ENCODE measurements at places on chromosomes 3 and 15. TPM values are rescaled to one million over a fixed set of nuclear protein-coding genes. Genes with fewer than 3 reads are reported as not detected.

Gene TM4SF4
- total RNA-seq: not detected

Gene SOX2
- 5.4 TPM for total RNA-seq

Gene PRSS50
- not detected for total RNA-seq

Gene MORC1
- not detected for total RNA-seq

- no peak overlapping the region for H3K4me3 ChIP-seq
- no peak overlapping the region for H3K27ac ChIP-seq
- H3K36me3 ChIP-seq: no peaks in the 10 kb centered on the region
- no peak for DNase-seq
- H3K27me3 ChIP-seq: no peaks in the 10 kb centered on the region
Measured at GRCh38 chr3:107578091-107578490, 55.3 kb downstream of the BBX start.

DNA sequence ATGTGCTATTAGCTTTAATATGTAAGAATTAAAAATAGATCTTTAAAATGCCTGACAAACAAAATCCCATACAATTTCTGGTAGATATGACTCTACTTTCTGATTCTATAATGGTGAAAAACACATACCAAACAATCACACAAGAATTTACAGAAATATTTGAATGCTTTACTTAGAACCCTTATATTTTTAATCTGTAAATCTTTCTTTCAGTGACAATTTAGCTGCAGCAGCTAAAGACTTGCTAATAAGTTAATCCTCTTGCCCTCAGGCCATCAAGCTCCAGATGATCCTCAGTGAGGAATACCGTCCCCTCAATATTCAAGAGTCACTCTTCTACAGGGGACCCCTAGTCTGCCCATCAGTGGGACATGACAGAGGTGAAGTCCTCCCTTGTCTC is 55.6 kb downstream of the C3orf80 start:
- H3K27me3 ChIP-seq: no peaks in the 10 kb centered on the region
- H3K4me1 ChIP-seq: no peaks in the 10 kb centered on the region
- no peak overlapping the region for H3K27ac ChIP-seq
- no peak overlapping the region for H3K4me3 ChIP-seq
- DNase-seq: no peak

DNA sequence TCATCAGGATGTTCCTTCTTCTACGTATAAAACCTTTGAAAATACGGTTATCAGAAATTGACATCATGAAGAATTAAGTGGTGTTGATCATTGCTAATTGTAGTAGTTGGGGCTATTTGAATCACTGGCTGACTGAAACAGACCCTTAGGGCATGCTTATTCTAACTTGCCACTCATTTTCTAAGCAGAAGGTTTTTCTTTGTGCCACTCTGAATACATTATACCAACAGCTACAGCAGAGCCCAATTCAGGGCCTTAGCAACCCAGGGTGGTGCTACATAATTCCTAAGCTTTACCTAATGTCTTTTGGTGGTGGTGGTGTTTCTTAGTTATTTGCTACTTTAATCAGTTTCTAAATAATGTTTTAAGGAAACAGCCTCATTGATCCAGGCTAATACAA is 524.2 kb downstream of the NLGN1 start:
- H3K4me3 ChIP-seq: no peak overlapping the region
- no peaks in the 10 kb centered on the region for H3K36me3 ChIP-seq
- H3K4me1 ChIP-seq: no peaks in the 10 kb centered on the region
- no peak overlapping the region for H3K27ac ChIP-seq
- H3K27me3 ChIP-seq: no peaks in the 10 kb centered on the region

DNA sequence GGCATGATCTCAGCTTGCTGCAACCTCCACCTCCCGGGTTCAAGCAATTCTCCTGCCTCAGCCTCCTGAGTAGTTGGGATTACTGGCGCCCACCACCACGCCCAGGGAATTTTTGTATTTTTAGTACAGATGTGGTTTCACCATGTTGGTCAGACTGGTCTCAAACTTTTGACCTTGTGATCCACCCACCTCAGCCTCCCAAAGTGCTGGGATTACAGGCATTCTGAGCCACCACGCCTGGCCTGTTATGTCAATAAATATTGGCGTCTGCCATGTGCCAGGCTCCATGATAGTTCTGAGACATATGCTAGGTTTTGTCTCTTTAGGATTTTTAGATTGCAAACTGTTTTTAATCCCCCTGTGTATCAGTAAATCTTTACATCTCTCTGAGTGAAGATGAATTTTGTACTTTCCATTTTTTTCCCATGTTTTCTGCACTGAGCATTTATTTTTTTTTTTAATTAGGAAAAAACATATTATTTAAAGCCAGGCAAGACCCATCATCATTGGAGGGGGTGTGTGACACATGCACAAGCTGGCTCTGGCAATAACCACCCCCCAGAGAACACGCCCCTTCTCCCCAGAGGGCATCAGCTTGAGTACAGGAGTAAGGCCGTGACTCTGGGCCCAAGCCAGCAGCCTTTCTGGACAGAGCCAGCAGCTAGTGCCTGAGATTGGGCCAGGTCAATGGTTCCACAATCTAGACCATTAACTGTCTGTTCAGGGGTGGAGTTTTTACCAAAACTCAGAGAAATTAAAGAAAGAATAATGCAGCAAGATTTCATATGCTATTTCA is 51.0 kb upstream of the ATP1B3 start:
- no peak for DNase-seq
- H3K4me1 ChIP-seq: peaks cover 6% of the 10 kb centered on the region
- H3K27me3 ChIP-seq: no peaks in the 10 kb centered on the region
- no peak overlapping the region for H3K4me3 ChIP-seq
- no peak overlapping the region for H3K27ac ChIP-seq

- no peaks in the 10 kb centered on the region for H3K27me3 ChIP-seq
- no peak for DNase-seq
- H3K36me3 ChIP-seq: no peaks in the 10 kb centered on the region
Measured at GRCh38 chr3:128523591-128523990, 30.6 kb upstream of the GATA2 start.

- DNase-seq: no peak
- no peak overlapping the region for H3K27ac ChIP-seq
- H3K36me3 ChIP-seq: no peaks in the 10 kb centered on the region
- no peaks in the 10 kb centered on the region for H3K27me3 ChIP-seq
- H3K4me1 ChIP-seq: no peaks in the 10 kb centered on the region
- H3K4me3 ChIP-seq: no peak overlapping the region
Measured at GRCh38 chr15:52710708-52711389, 31.7 kb upstream of the ATOSA start.

DNA sequence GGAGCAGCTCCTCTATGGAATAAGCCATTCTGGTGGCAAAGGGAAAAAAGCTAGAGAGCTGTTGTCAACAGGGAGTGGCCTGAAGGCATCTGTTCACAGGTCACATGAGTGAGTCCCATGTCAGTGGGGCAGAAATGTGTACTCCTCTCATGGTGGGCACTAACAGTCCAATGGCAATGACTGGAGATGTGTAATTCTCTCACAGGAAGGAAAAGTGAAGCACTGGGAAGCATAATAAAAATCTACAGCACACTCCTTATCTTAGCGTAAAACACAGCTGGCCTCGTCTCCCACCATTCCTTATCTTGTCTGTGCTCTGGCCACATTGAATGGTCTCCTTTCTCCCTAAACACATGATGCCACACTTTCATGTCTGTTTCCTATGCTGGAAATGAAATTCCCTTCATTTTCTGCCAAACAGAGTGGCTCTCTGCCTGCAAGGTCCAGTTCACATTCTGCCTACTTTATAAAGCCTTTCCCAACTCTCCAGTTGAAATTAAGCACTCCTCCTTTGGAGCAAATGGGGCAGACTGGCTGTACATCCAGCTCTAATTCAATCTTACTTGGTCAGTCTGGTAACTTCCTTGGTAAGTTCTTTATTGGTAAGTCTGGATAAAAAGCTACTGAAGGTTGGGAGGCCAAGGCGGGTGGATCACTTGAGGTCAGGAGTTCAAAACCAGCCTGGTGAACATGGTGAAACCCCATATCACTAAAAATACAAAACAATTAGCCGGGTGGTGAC is 139.8 kb downstream of the RPL22L1 start:
- no peaks in the 10 kb centered on the region for H3K27me3 ChIP-seq
- no peak for DNase-seq

DNA sequence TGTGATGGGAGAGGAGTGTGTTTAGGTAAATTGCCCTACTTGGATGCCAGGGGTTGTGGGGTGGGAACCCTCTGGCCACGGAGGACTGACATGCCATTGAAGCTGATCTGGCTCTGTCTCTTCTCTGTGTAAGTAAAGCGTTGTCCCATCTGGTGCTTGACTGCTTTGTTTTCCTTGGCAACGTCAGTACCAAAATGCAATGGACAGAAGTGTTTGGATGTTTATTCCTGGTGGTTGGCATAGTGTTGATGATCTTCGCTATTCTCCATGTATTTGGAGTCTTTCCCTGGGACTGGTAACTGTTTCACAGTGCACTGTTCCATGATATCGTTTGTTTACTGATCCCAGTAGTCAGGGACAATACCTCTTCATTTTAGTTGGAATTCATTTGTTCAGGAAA is 130.5 kb upstream of the MCTP2 start:
- H3K4me1 ChIP-seq: 0 out of 2 replicates have a peak, but pooled peaks cover 4% of the 10 kb centered on the region
- no peaks in the 10 kb centered on the region for H3K36me3 ChIP-seq
- no peaks in the 10 kb centered on the region for H3K27me3 ChIP-seq
- H3K4me3 ChIP-seq: no peak overlapping the region
- H3K27ac ChIP-seq: no peak overlapping the region
- DNase-seq: no peak

DNA sequence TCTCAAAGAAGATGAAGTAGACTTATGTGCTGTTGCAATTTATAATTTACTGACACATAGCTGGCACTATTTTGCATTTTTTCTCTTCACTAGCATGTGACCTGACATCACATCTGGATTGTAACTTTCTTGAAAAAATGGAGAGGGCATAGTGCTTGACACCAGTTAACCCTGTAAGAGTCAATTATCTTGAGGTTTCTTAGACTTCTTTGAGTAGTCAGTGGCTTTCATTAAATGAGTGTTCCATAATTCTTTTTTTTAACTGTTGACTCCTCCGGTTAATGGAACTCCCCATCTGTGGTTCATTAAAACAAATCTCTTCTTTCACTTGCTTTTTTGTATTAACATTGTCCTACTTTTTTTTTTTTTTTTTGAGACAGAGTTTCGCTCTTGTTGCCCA is 16.9 kb upstream of the PRKCI start:
- no peak for DNase-seq
- H3K27me3 ChIP-seq: no peaks in the 10 kb centered on the region
- H3K27ac ChIP-seq: no peak overlapping the region
- no peaks in the 10 kb centered on the region for H3K36me3 ChIP-seq

- H3K4me3 ChIP-seq: no peak overlapping the region
- peaks cover 21% of the 10 kb centered on the region for H3K36me3 ChIP-seq
- no peaks in the 10 kb centered on the region for H3K4me1 ChIP-seq
- no peak overlapping the region for H3K27ac ChIP-seq
- no peaks in the 10 kb centered on the region for H3K27me3 ChIP-seq
Measured at GRCh38 chr3:48960841-48961413, 29.1 kb upstream of the P4HTM start.

DNA sequence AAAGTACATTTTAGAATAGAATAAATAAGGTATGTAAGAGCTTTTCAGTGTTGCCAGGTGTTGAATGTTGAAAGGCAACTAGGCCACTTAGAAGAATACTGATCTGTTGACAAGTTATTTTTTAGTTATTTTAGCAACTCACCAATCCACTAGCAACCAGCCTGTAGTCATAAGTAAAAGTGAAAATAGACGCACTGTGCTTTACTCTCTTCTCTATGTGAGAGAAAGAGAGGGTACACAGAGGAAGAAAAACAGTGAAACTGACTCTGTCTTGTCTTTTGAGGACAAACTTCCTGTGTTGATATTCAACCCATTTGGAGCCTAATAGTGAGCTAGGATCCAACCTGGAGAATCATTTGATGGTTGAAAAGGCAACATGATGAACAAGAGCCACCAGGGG is 327.1 kb upstream of the GOLIM4 start:
- no peaks in the 10 kb centered on the region for H3K27me3 ChIP-seq
- no peak overlapping the region for H3K27ac ChIP-seq
- no peaks in the 10 kb centered on the region for H3K36me3 ChIP-seq

DNA sequence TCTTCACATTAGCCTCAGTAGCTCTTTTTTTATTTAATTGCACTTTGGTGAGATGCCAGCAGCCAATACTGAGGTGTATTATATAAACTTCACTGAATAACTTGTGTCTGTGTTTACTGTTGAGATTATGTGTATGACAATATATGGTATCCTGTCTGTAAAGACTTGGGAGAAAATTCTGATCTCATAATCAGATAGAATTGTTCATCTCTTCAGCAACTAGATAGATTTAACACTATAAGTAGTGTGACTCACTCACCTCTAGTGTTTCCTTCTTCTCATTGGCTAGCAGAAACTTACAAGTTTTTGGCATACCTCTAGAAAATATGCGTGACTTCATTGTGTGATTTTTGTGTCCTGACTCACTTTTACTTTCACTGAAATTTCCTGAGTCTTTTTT is 67.6 kb upstream of the TGFBR2 start:
- H3K4me1 ChIP-seq: peaks cover 13% of the 10 kb centered on the region
- no peaks in the 10 kb centered on the region for H3K27me3 ChIP-seq
- no peak overlapping the region for H3K4me3 ChIP-seq
- peak overlapping the region; percentile 13 for H3K27ac ChIP-seq

GRCh38 chr3:42037318-42037945 is 53.7 kb upstream of the TRAK1 start:
- peaks cover 19% of the 10 kb centered on the region for H3K4me1 ChIP-seq
- no peaks in the 10 kb centered on the region for H3K27me3 ChIP-seq
- H3K4me3 ChIP-seq: no peak overlapping the region
- H3K36me3 ChIP-seq: no peaks in the 10 kb centered on the region
- H3K27ac ChIP-seq: no peak overlapping the region

DNA sequence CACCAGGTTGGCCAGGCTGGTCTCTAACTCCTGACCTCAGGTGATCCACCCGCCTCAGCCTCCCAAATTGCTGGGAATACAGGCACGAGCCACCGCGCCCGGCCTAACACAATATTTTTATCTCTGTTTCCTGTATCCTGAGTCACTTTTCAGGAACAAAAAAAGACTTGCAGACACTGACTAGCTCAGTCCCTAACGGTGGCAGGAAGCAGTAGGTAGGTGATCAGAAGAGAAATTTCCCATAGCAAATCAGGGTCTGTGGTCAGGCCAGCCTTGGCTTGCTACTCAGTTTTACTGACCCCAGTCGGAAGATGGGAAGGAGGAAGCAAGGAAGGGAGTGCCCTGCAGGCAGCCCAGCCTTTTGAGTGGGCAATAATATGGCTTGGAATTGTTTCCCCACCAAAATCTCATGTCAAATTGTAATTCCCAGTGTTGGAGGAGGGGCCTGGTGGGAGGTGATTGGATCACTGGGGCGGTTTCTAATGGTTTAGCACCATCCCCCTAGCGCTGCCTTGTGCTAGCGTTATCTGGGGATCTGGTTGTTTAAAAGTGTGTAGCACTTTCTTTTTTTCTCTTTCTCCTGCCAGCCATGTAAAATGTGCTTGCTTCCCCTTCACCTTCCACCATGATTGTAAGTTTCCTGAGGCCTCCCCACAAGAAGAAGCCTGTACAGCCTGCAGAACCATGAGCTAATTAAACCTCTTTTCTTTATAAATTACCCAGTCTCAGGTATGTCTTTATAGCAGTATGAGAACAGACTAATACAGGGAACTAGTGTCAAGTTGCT is 19.5 kb upstream of the CDCP1 start:
- H3K4me3 ChIP-seq: no peak overlapping the region
- no peak overlapping the region for H3K27ac ChIP-seq
- peaks cover 23% of the 10 kb centered on the region for H3K4me1 ChIP-seq
- H3K27me3 ChIP-seq: no peaks in the 10 kb centered on the region

GRCh38 chr15:41465822-41466421 is 27.8 kb upstream of the ITPKA start:
- no peak overlapping the region for H3K27ac ChIP-seq
- H3K4me1 ChIP-seq: no peaks in the 10 kb centered on the region

Data from SJCRH30 (cell line).